ENCODE measurements at places on chromosomes 7 and 10.

DNA sequence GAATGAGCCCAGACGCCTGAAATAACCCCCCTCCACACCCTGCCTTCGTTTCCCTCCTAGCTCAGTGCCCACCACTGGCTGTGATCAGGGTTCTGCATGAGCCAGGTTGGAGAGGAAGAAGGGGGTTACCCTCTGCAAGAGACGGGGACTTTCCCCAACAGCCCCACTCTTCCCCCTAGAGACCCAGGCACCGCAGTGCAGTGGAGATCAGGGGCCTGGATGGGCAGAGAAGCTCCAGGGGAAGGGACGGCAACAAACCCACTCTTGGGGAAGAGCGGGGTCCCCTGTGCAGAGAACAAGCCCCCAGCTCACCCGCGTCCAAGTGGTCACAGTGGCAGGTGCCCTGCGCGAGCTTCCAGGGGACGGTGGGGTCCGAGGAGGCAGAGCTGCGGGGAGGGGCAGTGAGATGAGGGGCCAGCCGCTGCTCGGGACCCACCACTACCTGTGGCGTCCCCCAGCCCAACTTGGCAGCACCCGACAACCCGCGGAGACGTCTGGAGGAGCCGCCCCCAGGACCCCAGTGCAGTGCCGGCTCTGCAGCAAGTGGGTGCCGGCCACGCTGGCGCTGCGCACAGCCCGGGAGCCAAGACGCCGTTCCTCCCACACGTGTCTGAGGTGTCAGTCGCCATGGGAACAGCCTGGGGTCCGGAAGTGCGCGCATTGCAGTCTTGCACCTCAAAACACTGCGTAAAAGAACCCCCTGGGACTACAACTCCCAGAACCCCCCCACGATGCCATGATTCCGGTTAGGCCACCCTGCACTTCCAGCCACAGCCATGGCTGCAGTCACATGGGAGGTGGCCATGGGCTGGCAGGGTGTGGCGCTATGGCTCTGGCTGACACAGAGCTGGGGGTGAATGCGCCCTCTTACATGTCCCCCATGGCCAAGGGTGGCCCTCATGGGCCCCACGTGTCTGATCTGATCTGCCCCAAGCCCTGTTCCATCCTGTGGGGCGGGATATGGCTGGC, 45.8 kb upstream of the WIPI2 start:
- peak; percentile 72 for DNase-seq

- no peak for DNase-seq
These were observed 57.9 kb downstream of the MTPN start for GRCh38 chr7:135919071-135919841.

- DNase-seq = peak; percentile 31
These were observed 79.8 kb upstream of the IFRD1 start for GRCh38 chr7:112370436-112370835.

- no peak for DNase-seq
These were observed at the start of gene SHOC2 for GRCh38 chr10:110919349-110919931. SHOC2 (plus strand) TSS chr10:110919604; CDS start chr10:110964359, 44,755 bp downstream.

DNA sequence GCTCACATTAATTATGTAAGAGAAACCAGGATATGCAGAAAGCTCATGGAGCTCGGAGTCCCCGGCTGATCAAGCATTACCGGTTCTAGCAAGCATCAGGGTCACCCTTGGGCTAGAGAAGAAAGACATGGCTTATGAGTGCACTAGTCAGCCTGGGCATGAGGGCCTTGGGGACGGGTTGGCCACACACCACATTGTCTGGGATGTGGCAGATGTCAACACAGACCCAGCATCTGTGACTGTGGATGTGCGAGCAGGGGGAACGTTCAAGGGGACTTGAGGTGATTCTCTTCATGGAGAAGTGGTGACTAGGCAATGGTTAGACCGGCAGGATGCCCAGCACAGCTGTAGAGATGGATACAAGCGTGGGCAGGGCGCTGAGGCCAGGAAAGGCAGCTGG, 13.7 kb downstream of the ZMIZ2 start:
- DNase-seq = no peak
